CD4-positive, alpha-beta T cell treated with Interleukin-1 beta for 1 hour (primary cell): ENCODE measurements at places on chromosomes 4 and X.

GRCh38 chrX:24415921-24416320 is 49.2 kb upstream of the PDK3 start:
- no peak for DNase-seq

DNA sequence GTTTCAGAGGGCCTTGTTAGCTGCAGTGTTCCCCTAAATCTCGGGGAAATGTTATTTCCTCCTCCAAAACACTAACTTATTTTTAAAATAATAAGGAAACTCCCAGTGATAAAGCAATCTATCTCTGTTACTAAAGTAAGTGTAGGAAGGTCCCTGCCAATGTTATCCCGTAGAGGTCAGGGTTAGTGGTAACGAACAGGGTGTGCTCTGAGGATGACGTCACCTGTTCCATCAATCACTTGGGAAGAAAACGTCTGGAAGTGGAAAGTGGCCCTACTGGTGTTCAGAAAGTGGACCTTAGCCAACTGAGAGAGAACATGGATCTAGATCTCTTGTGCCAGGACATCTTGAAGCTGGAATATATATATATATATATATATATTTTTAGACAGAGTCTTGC is 249.5 kb downstream of the BCOR start:
- no peak for DNase-seq

DNA sequence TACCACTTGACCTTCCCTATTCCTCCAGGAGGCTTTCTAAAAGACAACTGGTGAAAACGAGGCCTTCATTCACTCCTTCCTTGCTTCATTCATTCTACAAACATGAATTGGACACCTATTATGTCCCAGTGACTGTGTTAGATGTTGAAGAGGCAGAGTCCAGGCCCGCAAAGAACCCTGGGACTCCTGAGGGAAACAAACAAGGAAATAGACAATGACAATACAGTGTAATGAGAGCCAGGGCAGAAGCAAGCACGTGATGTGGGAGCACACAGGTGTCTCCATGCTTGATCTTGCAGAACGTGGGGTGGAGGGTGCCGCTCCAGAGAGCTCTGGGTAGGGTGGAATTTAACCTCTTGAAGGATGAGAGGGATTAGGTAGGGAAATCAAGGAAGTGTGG is 137.6 kb upstream of the KLF3 start:
- no peak for DNase-seq

DNA sequence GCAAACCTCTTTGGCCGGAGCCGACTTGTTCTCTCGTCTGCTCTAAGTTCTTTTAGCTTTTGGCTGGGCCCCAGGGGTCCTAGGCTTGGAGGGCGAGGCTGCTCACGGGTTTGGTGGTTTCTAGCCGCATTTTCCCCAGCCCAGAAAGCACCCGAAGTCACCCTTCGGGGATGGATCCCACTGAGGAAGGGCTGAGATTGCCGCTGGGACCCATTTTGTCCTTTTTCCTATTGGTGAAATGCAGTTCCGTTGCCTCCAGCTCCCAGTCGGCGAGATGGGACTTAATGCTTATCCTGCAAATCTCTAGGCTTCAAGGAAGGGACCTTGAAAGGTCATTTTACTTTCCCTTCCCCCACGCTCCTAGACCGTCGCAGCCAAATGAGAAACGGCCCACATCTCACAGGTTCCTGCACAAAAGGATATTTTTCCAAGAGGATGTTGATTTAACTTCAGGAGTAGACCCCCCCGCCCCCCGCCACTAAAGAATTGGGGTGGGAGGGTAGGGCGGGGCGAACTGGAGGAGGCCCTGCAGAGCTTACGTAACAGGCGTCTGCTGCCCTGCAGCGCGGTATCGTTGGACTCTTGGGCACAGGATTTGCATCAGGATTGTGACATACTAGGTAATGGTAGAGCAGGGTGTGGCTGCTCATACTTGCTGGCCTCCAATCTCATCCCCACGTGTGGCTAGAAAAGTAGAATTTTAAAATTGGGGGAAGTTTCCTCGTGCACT is 564 bp downstream of the PGK1 start:
- peak; percentile 55 for DNase-seq

DNA sequence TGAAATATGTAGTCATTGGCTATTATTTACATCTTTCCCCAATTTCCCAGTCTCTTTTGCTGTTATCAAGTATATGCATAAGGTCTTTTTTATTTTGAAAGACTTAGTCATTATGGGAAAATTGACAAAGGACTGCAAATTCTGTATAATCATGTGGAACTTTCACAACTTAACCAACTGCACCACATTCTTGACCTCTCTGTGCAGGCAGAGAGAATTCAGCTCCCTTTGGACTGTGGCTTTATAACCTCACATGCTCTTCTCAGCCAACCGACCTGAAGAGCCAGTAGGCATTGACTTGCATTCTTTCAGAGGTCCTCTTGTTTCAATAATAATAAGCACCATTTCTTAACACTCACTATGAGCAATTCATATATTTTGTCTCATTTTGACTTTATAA is 66.9 kb downstream of the ANXA3 start:
- no peak for DNase-seq
